Stimulated activated CD8-positive, alpha-beta memory T cell treated with anti-CD3 and anti-CD28 coated beads, Interleukin-7, amount 100 ng/mL, for 48 hours (primary cell): ENCODE measurements at places on chromosomes 2 and 18.

DNA sequence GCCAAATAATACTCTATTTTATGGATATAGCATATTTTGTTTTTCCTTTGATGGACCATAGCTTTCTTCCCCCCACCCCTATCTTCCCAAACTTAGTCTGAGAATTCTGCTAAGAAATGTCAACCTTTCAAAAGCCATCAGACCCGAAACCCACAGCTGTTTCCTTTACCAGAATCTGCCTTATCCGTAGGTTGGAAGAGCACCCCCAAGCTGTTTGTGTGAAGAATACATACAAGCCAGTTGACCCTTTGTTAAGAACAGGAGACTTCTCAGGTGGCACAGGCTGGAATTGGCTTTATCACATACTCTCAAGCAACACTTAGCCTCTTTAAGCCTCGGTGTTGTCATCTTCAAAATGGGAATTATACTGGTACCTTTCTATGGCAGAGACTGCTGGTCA is 135.1 kb downstream of the ACTR3 start:
- DNase-seq: no peak

- no peak for DNase-seq
Observed at GRCh38 chr2:234885118-234885517, 66.7 kb upstream of the SH3BP4 start.

DNA sequence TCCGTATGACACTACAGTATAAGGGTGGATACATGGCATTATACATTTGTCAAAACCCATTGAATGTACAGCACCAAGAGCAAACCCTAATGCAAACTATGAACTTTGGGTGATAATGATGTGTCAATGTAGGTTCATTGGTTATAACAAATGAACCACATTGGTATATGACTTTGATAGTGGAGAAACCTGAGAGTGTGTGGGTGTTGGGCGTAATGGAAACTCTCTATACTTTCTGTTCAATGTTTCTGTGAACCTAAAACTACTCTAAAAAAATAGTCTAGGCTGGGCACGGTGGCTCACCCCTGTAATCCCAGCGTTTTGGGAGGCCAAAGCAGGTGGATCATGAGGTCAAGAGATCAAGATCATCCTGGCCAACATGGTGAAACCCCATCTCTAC is 6.5 kb upstream of the ACTG2 start:
- DNase-seq: peak; percentile 49

DNA sequence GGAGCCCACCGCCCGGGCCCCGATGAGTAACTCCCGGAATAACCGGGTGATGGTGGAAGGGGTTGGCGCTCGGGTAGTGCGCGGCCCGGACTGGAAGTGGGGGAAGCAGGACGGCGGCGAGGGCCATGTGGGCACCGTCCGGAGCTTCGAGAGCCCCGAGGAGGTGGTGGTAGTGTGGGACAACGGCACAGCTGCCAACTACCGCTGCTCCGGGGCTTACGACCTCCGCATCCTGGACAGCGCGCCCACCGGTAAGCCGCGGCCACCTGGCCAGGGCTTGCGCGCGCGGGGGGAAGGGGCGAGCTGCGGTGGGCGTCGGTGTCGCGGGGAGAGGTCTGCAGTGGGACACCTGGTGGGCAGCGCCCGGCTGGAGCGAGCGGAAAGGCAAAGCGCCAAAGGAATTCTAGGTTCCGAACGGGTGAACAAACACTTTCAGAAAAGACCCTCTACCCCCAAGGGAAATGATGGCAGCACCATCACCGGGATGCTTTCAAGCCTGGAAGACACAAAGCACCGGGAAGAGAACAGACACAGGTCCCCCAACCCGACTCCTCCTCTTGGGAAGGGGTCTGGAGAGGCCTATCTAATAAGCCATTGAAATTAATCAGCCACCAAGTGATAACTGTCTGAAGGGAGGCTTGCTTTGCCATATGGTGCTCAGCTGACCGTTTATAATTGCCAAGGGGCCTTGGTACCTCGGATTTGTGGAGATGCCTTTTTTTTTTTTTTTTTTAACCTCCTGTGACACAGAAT is 1.1 kb downstream of the MIB1 start:
- DNase-seq: no peak

GRCh38 chr2:231110551-231110950 is 14.3 kb downstream of the HTR2B start:
- no peak for DNase-seq

GRCh38 chr2:197163712-197164140 is 146.9 kb downstream of the ANKRD44 start:
- no peak for DNase-seq

- no peak for DNase-seq
Observed at GRCh38 chr2:33384599-33384961, 91.9 kb upstream of the RASGRP3 start.

- DNase-seq: peak; percentile 21
Observed at GRCh38 chr2:54903736-54904554, 146.3 kb downstream of the RTN4 start.

DNA sequence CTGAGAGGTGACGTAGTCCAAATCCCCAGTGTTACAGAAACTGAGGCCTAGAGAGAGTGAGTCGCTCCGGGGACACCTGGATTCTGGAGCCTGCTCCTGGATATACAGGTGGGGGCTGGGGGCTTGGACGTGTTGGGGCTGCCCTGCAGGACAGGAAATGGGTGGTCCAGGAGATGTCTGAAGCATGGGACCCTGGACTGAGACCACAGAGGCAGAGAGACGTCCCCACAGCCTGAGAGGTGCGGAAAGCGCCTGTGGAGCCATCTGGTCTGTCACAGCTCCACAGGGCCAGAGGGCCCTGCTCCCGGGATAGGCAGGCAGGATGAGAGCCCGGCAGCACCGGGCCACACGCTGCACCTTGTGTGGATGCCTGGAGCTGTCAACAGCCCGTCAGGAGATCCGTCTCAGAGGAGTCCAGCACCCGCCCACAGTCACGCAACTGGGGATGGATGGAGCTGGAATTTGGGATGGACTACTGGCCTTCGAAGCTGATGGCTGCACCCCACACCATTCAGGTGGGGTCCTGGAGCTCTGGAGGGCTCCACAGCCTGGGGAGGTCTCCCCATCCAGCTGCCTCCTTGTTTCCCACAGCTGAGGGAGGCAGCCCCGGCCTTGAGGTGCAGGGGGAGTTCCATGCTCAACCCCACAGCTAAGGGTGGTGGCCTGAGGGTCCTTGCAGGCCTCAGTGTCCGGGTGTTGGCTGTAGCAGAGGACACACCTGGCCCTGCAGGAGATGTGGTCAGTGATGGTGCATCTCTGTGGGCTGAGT is 303.0 kb downstream of the NDUFA10 start:
- DNase-seq: no peak

DNA sequence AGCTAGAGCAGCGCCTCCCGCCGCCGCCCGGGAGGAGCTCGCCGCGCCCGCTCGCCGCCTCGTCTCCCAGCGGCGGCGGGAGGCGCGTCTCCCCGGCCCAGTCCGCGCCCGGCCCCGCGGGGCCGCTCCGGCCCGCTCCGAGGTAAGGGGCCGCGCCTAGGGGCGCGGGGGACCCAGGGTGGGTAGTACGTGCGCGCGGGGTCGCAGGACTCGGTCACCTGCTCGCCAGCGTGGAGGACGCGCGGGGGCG is 259 bp downstream of the NPAS2 start:
- DNase-seq: no peak

- DNase-seq: no peak
Observed at GRCh38 chr2:174108579-174108978, 139.8 kb downstream of the OLA1 start.

DNA sequence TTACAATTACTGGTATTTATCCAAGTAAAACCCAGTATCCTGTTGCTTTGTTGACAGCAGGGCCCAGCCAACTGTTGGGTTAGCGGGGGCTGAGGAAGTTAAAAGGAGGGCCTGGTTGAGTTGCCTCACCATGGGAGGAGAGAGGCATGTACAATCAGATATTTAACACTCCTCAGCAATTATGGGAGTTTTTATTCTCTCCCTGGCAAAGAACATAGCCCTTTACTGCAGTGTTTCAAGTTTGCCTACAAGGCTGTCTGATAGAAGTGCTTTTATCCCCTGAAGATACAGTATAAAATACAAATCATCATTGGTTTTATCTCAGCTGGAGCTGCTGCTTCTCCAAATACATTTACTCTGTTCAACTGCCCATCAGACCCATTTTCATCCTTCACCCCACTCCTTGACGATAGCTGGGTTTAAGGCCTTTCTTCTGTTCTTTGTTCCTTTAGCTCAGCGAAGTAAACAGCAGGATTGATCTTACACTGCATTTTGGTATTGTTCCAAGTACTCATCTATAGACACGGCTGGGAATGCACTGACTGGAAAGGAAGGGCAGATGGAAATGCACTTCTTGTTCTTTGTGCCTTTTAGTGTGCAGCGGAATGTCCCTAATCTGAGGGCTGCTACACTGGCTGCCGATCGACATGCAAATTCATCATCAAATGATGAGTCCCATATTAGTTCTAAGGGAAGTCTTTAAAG is 402.5 kb upstream of the SPRED2 start:
- no peak for DNase-seq

DNA sequence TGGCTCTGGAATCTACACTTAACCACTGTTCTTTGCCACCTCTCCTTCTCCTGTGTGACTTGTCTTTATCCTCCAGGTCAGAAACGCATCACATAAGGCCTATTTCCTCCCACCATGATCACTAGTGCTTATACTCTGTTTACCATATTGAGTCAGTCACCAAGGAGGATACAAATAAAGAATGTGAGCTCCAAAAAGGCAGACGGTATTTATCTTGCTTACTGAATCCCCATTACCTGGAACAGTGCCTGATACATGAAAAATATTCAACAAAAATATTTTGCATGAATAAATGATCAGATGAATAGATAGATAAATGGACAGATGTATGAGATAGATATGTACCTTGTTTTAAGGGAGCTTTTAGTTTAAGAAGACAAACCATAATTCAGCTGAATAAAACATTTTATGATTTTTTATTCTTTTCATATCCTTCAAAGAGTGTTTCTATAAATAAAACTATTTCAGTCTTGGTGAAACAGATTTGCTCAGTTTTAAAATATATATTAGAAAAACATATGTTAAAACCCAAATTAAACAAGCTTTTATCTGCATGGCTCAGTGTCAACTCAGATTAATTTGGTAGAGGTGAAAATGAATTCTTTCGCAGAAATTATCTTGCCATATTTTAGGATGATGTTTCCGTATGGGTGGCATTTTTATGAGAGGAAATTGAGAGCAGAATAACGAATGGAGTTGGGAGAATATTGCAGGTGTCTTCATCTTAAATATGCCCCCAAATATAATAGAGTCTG is 799.9 kb downstream of the DCC start:
- DNase-seq: no peak

DNA sequence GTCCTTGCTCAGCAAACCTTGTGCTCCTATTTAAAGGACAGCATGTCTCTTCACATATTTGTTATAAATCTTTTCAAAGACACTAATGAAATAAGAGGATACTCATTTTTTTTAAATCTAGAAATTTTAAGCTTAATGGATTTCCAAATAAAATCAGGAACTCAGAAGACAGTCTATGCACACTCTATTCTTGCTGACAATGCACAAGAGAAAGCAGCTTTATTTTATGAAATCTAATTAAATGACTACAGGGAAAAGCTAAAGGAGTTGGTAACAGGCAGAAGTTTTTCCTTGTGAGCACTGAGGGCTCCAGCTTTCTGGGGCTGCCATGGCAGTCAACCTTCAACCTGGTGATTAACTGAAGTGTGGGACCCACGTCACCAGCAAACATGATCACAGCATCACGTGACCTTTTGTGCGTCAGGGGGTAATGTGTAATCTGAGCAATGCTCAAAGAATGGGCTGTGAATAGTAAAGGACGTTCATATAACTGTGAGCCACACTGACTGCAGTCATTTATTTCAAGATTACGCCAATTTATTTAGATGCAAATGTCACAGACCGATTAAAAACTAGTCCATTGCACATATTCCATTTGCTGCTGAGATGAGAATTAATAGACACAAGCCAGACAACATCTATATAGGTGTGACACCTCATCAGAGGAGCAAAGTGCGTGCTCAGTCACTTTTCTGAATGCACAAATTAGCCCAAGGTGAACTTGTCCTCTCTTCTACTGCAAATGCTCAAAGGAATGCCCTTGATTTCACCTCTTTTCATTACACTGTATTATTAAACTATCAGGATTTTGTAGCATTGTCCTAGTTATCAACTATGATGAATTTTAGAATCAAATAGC is 11.6 kb upstream of the DNER start:
- no peak for DNase-seq

- no peak for DNase-seq
Observed at GRCh38 chr18:44098551-44099098, 582.1 kb upstream of the SETBP1 start.

GRCh38 chr18:45165176-45165713 is 450.0 kb upstream of the SLC14A2 start:
- no peak for DNase-seq

- no peak for DNase-seq
Observed at GRCh38 chr2:170163411-170164065, 14.4 kb upstream of the MYO3B start.

DNA sequence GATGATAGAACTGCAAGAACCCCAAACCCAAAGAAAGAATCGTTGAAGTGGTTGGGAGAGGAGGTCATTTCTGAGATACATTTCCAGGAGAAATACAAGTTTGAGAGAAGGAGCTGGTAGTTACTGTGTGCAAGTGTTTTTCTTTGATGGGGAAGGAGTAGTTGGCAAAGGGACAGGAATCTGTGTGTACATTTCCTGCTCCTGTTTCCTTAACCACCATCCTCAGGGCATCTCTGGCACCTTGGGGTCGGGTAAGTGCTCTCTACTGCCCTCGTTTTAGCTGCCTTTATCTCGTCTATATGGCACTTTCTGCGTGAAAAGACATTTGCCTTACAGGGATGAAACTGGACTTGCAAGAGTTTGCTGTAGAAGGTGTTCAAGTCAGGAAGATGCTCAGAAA is 27.3 kb downstream of the CDC42EP3 start:
- DNase-seq: no peak

- DNase-seq: no peak
Observed at GRCh38 chr2:10810202-10811161, 2.1 kb downstream of the PDIA6 start.

DNA sequence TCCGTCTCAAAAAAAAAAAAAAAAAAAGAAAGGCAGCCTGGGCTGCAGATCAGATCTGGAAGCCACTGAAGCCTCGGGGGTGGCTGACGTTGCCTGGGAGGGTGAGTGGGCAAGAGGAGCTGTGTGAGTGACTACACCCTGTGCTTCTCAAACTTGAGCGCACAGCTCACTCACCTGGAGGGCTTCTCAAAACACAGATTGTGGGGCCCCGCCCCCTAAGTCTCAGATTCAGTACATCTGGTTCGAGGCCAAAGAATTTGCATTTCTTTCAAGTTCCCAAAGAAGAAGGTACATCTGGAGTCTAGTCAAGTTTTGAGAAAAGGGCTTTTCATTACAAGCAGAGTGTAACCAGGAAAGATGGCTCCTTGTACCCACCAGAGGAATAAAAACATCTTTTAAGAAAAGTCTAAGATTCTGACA is 97.7 kb upstream of the CAB39 start:
- DNase-seq: peak; percentile 66
